Natural killer cell (primary cell): ENCODE measurements at places on chromosomes 4 and X. TPM values are rescaled to one million over a fixed set of nuclear protein-coding genes. Genes with fewer than 3 reads are reported as not detected.

DNA sequence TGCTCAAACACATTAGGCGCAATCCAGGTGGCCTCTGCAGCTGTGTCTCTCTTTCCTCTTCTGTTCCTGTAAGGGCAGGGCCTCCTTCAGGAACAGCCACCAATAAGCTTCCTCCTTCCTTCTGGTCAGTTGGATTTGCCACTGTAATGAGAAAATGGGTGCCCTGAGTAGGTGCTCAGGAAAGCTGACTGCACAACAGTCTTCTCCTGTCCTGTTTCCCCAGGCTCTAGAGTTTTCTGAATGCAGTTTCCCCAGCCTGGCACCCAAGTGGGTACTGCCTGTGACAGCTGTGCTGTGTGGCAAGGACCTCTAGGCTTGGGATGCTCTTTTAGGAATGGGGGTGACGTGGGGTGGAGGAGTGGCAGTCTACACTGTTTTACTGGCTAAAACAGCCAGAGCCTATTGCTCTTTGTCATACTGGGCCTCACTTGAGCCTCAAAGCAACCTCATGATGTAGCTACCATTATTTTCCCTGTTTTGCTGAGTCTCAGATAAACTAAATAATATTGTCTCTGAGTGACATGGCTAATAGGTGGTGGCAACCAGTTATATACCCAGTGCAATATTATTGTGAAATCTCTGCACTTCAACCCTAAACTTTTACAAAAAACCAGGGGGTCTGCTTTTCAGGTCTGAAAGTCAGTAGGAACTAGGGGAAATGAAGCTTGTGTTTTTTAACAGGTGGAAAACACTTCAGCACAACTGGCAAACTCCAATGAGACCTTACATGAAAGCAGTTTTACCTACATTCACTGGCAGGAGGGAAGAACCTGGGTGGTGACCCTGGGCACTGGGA, 1.2 kb downstream of the CXCL2 start:
- peaks cover 22% of the 10 kb centered on the region for H3K27me3 ChIP-seq
- H3K4me1 ChIP-seq, result peaks cover 5% of the 10 kb centered on the region
- DNase-seq, result no peak
- H3K27ac ChIP-seq, result no peak overlapping the region

GRCh38 chr4:22672944-22673343, 19.8 kb upstream of the GBA3 start:
- no peak overlapping the region for H3K4me3 ChIP-seq
- H3K27me3 ChIP-seq, result no peaks in the 10 kb centered on the region
- peaks cover 5% of the 10 kb centered on the region for H3K4me1 ChIP-seq
- DNase-seq, result peak; percentile 19

DNA sequence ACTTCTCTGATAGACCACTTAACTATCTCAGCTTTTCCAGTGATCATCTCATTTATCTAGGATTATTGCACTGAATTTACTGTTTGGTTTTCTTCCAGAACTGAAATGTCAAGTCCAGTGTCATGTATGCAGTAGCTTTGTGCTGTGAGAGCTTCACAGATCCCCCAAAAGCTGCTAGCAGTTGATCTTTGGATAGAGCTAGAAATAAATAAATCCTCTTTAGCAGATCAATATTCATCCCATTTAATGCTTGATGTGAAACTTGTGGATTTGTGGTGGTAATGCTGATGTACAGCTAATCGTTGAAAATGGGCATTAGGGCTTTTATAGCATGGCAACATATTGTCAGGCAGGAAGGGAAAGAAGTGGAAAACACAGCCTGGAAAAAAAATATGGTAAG, 509.6 kb upstream of the FAM241A start:
- H3K4me3 ChIP-seq, result no peak overlapping the region
- H3K4me1 ChIP-seq, result no peaks in the 10 kb centered on the region
- no peak for DNase-seq
- H3K27me3 ChIP-seq, result no peaks in the 10 kb centered on the region

DNA sequence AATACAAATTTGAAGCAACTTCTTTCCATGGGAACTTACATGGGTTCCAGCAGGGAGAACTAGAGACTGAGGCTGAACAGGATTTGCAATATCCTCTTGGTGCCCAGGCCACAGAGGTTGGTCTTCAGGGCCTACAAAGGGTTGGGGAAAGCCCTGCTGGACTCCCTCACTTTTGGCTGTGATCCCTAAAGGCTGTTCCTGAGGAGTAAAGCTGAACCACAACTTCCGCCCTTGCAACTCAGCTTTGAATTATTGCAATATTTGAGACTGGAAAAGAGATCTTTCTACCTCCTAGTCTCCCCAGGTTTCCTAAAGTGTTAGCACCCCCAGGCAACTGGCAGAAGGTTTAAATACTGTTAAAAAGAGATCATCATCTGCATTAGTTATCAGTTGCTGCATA, 26.9 kb downstream of the DCHS2 start:
- no peak overlapping the region for H3K27ac ChIP-seq
- H3K4me1 ChIP-seq, result no peaks in the 10 kb centered on the region
- no peak overlapping the region for H3K4me3 ChIP-seq
- H3K27me3 ChIP-seq, result no peaks in the 10 kb centered on the region
- no peak for DNase-seq

DNA sequence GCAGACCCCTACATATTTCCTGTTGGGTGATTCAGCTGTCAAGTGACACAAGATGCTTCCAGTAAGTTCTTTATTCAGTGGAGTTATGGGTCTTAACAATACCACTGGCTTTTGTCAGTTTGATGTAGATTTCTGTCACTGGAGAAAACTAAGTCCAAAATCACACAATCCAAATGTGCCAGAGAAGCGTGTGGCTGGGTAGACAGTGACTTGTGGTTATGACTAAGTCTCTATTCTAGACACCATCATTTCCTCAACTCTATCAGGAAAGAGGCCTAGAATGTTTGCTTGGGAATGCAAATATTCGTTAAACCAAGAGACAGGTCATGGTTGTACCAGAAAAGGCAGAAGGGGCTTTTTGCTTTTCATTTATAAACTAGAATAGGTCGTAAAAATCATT, 54.4 kb upstream of the HS3ST1 start:
- no peak overlapping the region for H3K27ac ChIP-seq
- no peaks in the 10 kb centered on the region for H3K27me3 ChIP-seq
- no peaks in the 10 kb centered on the region for H3K36me3 ChIP-seq
- DNase-seq, result no peak
- no peak overlapping the region for H3K4me3 ChIP-seq
- H3K4me1 ChIP-seq, result peaks cover 4% of the 10 kb centered on the region

DNA sequence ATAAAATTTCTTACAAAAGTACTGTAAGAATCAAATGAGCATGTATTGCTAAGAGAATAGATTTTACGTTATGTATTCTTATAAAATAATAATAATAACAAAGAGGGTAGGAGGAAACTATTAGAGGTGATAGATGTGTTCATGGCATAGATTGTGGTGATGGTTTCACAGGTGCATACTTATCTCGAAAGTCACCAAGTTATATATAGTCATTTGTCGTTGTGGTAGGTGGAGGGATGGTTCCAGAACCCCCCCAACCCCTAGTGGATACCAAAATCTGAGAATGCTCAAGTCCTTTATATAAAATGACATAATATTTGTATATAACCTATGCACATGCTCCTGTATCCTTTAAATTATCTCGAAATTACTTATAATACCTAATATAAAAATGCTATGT, 36.7 kb upstream of the H2AZ1 start:
- no peak overlapping the region for H3K27ac ChIP-seq
- H3K4me1 ChIP-seq, result no peaks in the 10 kb centered on the region
- H3K27me3 ChIP-seq, result peaks cover 3% of the 10 kb centered on the region
- no peak for DNase-seq
- no peaks in the 10 kb centered on the region for H3K36me3 ChIP-seq
- H3K4me3 ChIP-seq, result no peak overlapping the region

GRCh38 chrX:154486396-154487207, at the start of gene UBL4A:
UBL4A (minus strand) TSS chrX:154486615; CDS start chrX:154486584, 31 bp downstream.
- peak within 1 kb of the TSS; percentile 76 for H3K27ac ChIP-seq
- peaks cover 59% of the 10 kb centered on the region for H3K4me1 ChIP-seq
- no peaks in the 10 kb centered on the region for H3K27me3 ChIP-seq
- H3K4me3 ChIP-seq, result peak within 1 kb of the TSS; percentile 49
- peak; percentile 74 for DNase-seq
- H3K36me3 ChIP-seq, result peaks cover 17% of the 10 kb centered on the region

- H3K27ac ChIP-seq, result no peak overlapping the region
- DNase-seq, result no peak
- H3K4me3 ChIP-seq, result no peak overlapping the region
- no peaks in the 10 kb centered on the region for H3K27me3 ChIP-seq
- H3K36me3 ChIP-seq, result no peaks in the 10 kb centered on the region
- no peaks in the 10 kb centered on the region for H3K4me1 ChIP-seq
Measured at GRCh38 chr4:41185614-41186592, 28.4 kb downstream of the APBB2 start.

DNA sequence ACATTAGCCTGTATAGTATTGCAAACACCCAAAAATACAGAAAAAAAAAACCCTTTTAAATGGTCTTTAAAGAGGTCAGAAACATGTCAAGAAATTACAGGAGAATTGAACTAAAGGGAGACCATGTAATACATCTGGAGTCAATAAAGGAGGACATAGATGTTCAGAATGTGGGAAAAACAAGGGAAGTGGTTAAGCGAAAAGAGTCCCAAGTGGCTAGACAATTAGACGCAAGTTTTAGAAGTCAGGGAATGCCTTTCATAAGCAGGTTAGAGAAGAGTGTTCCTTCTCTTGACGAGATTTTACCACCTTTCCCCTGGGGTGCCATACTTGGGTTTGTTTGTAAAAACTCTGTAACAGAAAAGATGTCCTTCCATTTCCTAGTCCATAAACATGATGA, 7.8 kb downstream of the LNX1 start:
- no peaks in the 10 kb centered on the region for H3K36me3 ChIP-seq
- H3K4me3 ChIP-seq, result no peak overlapping the region
- no peaks in the 10 kb centered on the region for H3K27me3 ChIP-seq
- no peak for DNase-seq
- no peaks in the 10 kb centered on the region for H3K4me1 ChIP-seq
- no peak overlapping the region for H3K27ac ChIP-seq

DNA sequence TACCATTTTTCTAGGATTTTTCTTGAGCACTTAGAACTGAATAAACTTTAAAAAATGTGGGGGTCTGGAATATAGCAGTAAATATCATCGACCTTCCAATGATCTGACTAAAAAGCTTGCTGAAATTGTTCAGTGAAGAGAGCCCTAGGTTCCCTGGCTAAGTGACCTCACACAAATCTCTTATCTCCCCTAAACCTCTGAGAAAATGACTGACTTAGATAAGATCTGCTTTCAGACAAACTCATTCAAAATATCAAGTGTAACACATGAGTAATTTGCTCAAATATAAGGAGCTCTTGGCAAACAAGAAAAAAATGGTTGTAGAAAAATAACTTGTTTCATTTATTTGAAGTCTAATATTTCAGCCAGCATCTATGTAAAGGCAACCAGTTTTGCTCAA, 441.7 kb upstream of the SLIT2 start:
- H3K36me3 ChIP-seq, result no peaks in the 10 kb centered on the region
- no peak overlapping the region for H3K27ac ChIP-seq
- no peaks in the 10 kb centered on the region for H3K27me3 ChIP-seq

DNA sequence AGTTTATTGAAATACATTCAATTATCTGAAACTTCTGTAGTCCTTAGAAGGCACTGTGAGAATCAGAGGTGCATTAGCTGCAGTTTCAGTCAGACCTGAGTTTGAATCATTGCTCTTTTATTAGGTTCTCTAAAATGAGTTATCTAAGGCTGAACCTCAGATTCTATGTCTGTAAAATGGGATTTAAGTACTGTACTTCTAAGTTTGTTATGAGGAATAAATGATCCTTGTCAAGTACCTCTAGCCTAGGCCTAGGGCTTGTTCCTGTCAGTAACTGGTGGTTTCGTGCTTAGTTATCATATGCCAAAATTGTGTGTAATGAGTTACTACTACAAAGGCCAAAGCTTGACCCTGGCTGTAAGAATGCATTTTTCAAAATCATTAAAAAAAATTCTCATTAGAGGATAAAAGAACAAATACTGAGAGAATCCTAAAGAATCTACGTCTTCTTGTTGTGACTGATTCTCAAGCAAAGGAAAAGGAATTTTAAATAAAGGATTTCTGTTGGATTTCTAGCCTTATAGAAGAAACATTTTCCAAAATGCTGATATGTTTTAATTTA, 65.8 kb downstream of the SLIT2 start:
- no peak overlapping the region for H3K27ac ChIP-seq
- no peaks in the 10 kb centered on the region for H3K27me3 ChIP-seq
- H3K4me1 ChIP-seq, result no peaks in the 10 kb centered on the region
- no peak for DNase-seq
- H3K4me3 ChIP-seq, result no peak overlapping the region

DNA sequence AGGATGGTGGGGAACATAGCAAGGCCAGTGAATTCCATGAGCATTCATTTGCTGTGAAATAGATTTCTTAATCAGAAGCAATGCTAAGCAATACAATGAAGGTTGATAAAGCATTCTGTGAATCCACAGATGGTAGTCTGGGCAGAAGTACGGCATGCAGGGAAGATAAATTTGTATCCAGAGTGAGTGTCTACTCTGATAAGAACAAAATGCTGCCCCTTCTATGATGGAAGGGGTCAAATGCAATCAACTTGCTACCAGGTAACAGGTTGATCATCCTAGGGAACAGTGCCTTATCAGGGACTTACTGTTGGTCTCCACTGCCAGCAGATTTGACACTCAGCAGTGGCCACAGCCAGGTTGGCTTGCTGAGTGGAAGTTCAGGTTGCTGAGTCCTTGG, 189.4 kb downstream of the MAB21L2 start:
- H3K4me1 ChIP-seq, result no peaks in the 10 kb centered on the region
- H3K36me3 ChIP-seq, result peaks cover 3% of the 10 kb centered on the region
- no peak overlapping the region for H3K4me3 ChIP-seq
- no peaks in the 10 kb centered on the region for H3K27me3 ChIP-seq
- DNase-seq, result no peak
- H3K27ac ChIP-seq, result no peak overlapping the region

- no peak overlapping the region for H3K4me3 ChIP-seq
- H3K27ac ChIP-seq, result no peak overlapping the region
- DNase-seq, result no peak
- H3K27me3 ChIP-seq, result no peaks in the 10 kb centered on the region
- H3K4me1 ChIP-seq, result no peaks in the 10 kb centered on the region
Measured at GRCh38 chrX:39426101-39426500, 624.8 kb downstream of the MID1IP1 start.

DNA sequence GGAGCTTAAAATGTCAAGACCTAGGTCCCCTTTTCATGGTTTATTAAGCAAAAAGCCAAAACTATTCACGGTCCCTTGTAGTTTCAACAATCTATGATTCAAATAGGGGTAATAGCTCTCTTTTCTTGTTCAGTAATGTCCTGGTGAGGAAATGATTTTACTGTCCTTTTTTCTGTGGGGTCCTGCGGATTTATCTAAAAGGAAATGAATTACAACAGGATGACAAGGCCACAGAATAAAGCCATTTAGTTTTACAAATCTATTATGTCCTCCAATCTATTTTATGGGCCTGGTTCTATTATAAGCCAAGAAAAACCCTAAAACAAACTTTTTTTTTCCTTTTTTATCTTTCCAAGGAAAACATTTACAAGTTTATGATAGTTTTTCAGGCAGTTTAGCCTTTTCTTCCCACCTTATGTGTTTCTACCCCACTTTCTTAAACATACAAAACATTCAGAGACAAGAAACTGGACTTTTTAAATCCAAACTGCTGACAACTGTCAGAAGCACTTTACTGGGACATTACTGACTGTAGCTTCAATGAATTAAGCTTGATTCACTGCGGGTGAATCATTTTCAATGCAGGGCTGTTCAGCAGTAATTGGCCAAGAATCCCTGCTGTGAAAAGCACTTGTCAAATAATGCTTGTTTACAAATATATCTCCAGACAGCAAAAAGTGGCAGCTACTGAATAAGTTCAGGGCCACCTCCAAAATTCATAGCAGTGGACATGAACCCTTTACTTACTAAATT, 4.3 kb downstream of the EPHA5 start:
- H3K36me3 ChIP-seq, result no peaks in the 10 kb centered on the region
- H3K27ac ChIP-seq, result no peak overlapping the region
- no peak for DNase-seq
- no peak overlapping the region for H3K4me3 ChIP-seq
- peaks cover 9% of the 10 kb centered on the region for H3K27me3 ChIP-seq

ESX1 gene
- total RNA-seq, result not detected

RTL3 gene
- total RNA-seq, result not detected

CYP2U1 gene
- 4.5 TPM for total RNA-seq

RIPPLY1 gene
- total RNA-seq, result not detected

CTAG1B gene
- not detected for total RNA-seq
